Islet precursor cell (in vitro differentiated cells): ENCODE measurements at places on chromosomes 3 and 15.
A peak's percentile ranks its signal among the peaks of the same experiment; 100 is the strongest.

DNA sequence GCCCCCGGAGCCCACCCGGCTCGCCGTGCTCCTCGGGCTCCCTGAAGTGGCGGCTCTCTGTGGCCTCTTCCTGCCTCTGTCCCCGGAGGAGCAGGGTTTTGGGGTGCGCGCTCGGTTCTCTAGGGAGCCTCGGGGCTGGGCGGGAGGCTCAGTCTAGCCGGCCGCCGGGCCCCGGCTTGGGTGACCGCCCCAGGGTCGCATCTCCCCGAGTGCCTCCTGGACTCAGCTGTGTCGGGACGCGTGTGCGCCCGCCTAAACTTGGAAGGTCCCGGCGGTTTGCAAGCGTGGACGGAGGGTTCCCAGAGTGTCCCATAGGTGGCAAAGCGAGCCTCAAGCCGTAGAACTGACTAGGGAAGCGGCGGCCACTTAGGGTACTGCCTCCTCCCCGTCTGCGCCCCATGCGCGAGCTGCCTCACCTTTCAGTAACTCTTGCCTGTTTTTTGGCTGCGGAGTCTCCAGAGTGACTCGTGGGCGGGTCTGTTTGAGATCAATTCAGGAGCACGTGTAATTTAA, 601 bp downstream of the ACTL6A start:
- DNase-seq: peak; percentile 84

DNA sequence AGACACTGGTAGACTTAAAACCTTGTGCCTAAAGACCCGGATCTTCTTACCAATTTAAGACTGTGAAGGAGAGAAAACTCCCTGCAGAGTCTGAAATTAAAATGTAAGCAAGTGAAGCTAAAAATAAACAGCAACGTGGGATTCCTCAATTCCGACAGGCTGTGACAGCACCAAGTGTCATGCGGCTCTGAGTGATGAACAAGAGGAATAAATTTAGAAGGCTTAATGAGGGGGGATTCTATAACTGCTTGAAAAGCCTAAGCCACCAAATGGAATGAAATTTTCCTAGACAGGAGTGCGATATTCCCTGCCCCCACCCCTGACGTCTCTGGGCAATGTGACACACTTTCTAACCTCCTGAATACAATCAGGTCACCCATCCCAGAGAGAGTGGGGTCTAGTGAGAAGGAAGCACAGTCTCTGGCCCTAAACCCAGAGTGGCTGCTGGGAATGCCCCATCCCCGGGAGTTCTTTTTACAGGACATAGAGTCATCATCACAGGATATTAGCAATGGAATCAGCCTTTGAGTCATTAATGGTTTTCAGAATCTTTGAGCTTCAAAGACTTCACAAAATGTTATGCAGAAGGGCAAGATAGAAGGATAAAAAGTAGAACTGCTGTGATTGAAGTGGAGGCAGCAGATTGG, 114.3 kb downstream of the EDEM1 start:
- no peak for DNase-seq

DNA sequence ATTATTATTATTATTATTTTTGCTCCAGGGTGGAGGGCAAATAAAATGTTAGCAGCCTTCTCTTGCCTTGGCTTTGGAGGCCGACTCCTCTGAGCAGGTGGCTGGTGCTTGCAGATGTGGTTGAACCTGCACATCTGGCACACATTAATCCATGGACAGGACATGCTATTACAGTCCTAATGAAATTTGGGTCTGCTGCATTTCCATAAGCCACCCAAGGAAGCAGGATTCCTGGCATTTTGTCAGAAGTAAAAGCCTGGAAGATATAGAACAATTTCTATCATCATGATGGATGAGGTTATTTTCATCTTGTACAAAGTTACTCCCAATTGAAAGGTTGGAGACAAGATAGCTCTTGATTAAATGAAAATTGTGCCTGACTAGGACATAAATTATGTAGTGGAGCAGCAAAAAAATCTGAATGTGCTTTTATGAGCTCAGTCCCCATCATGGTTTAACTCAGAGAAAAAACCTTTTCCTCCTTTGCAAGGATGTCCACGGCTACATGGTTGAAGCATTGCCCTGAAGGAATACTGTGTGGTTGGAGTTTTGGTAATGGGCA, 130.9 kb upstream of the RGMA start:
- DNase-seq: no peak

GRCh38 chr15:56184516-56184915, 59.2 kb downstream of the RFX7 start:
- no peak for DNase-seq

DNA sequence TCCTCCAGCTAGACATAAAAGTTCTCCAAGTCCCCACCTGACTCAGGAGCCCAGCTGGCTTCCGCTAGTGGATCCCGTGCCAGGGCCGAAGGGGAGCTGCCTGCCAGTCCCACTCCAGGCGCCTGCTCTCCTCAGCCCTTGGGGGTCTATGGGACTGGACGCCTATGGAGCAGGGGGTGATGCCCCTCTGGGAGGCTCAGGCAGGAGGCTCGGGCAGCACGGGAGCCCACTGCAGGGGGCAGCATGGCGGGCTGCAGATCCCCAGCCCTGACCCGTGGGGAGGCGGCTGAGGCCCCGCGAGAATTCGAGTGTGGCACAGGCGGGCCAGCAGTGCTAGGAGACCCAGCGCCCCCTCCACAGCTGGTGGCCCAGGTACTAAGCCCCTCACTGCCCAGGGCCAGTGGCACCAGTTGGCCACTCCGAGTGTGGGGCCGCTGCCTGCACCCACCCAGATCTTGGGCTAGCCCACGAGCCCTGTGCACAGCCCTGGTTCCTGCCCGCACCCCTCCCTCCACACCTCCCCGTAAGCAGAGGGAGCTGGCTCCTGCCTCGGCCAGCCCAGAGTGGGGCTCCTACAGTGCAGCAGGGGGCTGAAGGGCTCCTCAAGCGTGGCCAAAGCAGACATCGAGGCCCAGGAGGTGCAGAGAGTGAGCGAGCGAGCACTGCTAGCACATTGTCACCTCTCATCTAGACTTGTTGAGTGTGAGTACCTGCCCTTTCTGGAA, 221.3 kb upstream of the NSMCE3 start:
- no peak for DNase-seq

DNA sequence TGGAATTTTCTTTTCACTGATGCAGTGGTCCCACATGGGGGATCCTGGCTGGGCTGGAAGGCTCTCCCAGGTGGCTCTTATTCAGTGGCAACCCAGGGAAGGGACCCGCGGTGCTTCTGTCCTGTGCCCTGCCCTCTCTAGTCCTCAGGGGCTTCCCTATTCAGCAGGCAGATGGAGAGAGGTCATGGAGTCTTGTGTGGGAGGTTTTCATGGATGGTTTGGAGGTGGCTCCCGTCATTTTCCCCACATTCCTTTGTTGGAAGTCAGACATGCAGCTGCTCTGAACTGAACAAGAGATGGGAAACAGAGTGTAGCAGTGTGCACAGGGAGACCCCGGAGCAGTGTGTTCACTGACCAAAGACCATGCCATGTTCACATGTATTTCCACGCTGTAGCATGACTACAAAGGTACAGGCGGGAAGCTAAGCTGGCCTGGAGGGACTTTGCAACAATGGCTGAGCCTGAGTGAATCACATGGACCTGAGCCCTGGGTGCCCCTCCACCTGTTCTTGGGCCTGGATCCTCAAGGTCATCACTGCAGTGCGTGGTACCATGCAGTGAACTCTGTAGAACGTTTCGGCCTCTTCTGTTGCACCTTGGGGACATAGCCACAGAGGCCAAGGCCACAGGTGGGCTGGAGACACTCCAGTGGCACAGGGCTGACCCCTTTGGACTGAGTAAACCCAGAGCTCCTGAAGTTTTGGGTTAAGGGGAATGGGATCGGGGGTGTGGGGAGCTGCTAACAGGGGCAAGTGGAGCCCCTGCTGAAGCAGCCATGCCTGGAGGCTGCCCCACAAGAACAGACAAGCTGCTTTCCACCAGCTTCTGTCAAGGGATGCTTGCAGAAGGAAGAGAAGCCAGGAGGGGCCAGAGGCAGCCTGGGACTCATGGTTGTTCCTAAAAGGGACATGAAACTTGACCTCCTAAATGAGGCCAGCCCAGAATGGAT, 123.0 kb downstream of the ASB7 start:
- peak; percentile 70 for DNase-seq

GRCh38 chr3:19885468-19885867, 48.5 kb downstream of the EFHB start:
- no peak for DNase-seq

GRCh38 chr3:17233398-17233800, 348.6 kb downstream of the PLCL2 start:
- no peak for DNase-seq

GRCh38 chr3:196662033-196662432, 22.5 kb downstream of the NRROS start:
- DNase-seq: peak; percentile 76

- DNase-seq: no peak
These were observed 219.7 kb downstream of the CD47 start for GRCh38 chr3:107870943-107871638.

GRCh38 chr3:53804697-53805462, 41.3 kb downstream of the CHDH start:
- DNase-seq: peak; percentile 97

GRCh38 chr15:68542771-68543164, 36.0 kb upstream of the CORO2B start:
- DNase-seq: no peak

DNA sequence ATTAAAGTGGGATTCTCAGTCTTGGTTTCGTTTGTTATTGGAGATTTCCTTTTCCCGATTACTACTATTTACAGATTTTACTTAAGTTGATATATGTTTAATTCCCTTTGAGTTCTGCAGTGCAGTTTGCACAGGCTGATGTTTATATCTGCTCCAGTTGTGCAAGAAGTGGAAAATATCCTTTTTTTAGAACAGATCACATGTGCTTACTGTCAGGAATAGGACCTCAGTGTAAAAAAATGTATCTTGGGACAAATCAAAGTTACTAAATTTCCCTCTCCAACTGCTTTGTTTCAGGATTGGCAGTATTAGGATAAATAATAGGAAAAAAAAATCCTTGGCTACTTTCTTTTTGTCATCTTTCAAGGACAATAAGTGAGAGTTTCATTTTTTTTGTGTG, 6.9 kb downstream of the MITF start:
- DNase-seq: no peak

- no peak for DNase-seq
These were observed 29.9 kb upstream of the CCDC80 start for GRCh38 chr3:112670824-112671223.

- DNase-seq: no peak
These were observed 999.5 kb downstream of the TUSC7 start for GRCh38 chr3:117709108-117709507.

GRCh38 chr15:100043068-100043641, 298.6 kb downstream of the ADAMTS17 start:
- DNase-seq: no peak

DNA sequence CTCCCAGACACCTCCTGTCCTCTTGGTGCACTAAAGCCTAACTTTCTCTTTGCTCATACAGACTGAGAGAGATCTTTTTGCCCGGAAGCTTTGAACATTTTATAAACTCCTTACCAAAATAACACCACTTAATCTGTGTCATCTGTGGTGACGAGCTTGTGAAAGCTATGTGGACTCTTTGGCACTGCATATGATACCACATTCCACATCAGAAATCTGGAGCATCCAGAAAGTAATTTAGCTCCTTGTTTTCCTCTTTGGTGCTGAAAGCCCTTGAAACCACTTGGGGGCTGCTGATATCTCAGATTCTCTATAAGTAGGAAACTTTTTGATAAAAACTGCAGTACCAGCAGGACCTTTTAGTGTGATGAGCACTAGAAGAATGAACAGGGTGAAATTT, 128.3 kb downstream of the ALCAM start:
- no peak for DNase-seq

- DNase-seq: no peak
These were observed 216.3 kb downstream of the RPLP1 start for GRCh38 chr15:69668963-69669362.
